Epithelial cell of umbilical artery (primary cell): ENCODE measurements at places on chromosomes 1 and 21. TPM values are rescaled to one million over a fixed set of nuclear protein-coding genes. Genes with fewer than 3 reads are reported as not detected.

Gene OR2L8
- total RNA-seq, result under 0.01 and 0.30 TPM in 2 replicates

Gene SPATA45
- total RNA-seq, result not detected in 2 replicates

Gene NIBAN1
- 4.5 and 7.0 TPM in 2 replicates for total RNA-seq

Gene SPATA46
- not detected in 2 replicates for total RNA-seq

Gene C1QA
- not detected in 2 replicates for total RNA-seq

Gene TAS1R1
- not detected in 2 replicates for total RNA-seq

Gene SHISA4
- total RNA-seq, result 9.0 and 13.0 TPM in 2 replicates

Gene AK5
- 21.8 and 97.3 TPM in 2 replicates for total RNA-seq

Gene PADI2
- not detected in 2 replicates for total RNA-seq

Gene C1orf210
- total RNA-seq, result not detected in 2 replicates

Gene VANGL2
- not detected in 2 replicates for total RNA-seq

Gene RIMS3
- 0.15 and 0.32 TPM in 2 replicates for total RNA-seq

Gene FCGR3B
- not detected in 2 replicates for total RNA-seq

Gene ATP1A4
- total RNA-seq, result not detected in 2 replicates

Gene BACE2
- 124 and 149 TPM in 2 replicates for total RNA-seq

Gene ROR1
- total RNA-seq, result 7.6 and 12.7 TPM in 2 replicates

Gene TEDDM1
- not detected in 2 replicates for total RNA-seq

Gene LCA5L
- 0.91 and 0.97 TPM in 2 replicates for total RNA-seq

Gene EVA1C
- total RNA-seq, result 24.2 and 35.1 TPM in 2 replicates

Gene KMO
- total RNA-seq, result under 0.01 TPM in 1 of 2 replicates, not detected in the other

Gene AIM2
- not detected in 2 replicates for total RNA-seq

Gene EPHA10
- not detected in 2 replicates for total RNA-seq

Gene OLFM3
- total RNA-seq, result under 0.01 TPM in 1 of 2 replicates, not detected in the other

Gene PCSK9
- 0.46 and 0.65 TPM in 2 replicates for total RNA-seq

Gene LCE3D
- not detected in 2 replicates for total RNA-seq

Gene URB1
- 15.6 and 18.5 TPM in 2 replicates for total RNA-seq

Gene ADAMTS1
- total RNA-seq, result 26.0 and 36.6 TPM in 2 replicates

Gene MCM3AP
- 71.4 and 90.6 TPM in 2 replicates for total RNA-seq

Gene CRYBG2
- total RNA-seq, result under 0.01 TPM in 1 of 2 replicates, not detected in the other

Gene HSD3B1
- total RNA-seq, result not detected in 2 replicates

Gene ACTL8
- under 0.01 TPM in 1 of 2 replicates, not detected in the other for total RNA-seq

Gene LCE2C
- total RNA-seq, result not detected in 2 replicates

Gene HLX
- 9.7 and 11.7 TPM in 2 replicates for total RNA-seq

Gene ENAH
- total RNA-seq, result 25.0 and 51.1 TPM in 2 replicates

Gene CELA2A
- not detected in 2 replicates for total RNA-seq

Gene DMRTA2
- not detected in 2 replicates for total RNA-seq

Gene IFI6
- total RNA-seq, result 129 and 3,193 TPM in 2 replicates

Gene LRRC71
- 0.32 TPM in 1 of 2 replicates, not detected in the other for total RNA-seq

Gene GFI1
- under 0.01 and 0.15 TPM in 2 replicates for total RNA-seq

Gene IQCC
- total RNA-seq, result 1.3 and 2.0 TPM in 2 replicates

Gene TMEM61
- not detected in 2 replicates for total RNA-seq

Gene LCE6A
- not detected in 2 replicates for total RNA-seq

Gene PM20D1
- not detected in 2 replicates for total RNA-seq

Gene ERICH3
- total RNA-seq, result not detected in 2 replicates

Gene ADCY10
- total RNA-seq, result under 0.01 TPM in 2 replicates

Gene DPT
- not detected in 2 replicates for total RNA-seq
